Colonic mucosa (tissue), 4 donors: ENCODE measurements at places on chromosomes 11 and 22.

DNA sequence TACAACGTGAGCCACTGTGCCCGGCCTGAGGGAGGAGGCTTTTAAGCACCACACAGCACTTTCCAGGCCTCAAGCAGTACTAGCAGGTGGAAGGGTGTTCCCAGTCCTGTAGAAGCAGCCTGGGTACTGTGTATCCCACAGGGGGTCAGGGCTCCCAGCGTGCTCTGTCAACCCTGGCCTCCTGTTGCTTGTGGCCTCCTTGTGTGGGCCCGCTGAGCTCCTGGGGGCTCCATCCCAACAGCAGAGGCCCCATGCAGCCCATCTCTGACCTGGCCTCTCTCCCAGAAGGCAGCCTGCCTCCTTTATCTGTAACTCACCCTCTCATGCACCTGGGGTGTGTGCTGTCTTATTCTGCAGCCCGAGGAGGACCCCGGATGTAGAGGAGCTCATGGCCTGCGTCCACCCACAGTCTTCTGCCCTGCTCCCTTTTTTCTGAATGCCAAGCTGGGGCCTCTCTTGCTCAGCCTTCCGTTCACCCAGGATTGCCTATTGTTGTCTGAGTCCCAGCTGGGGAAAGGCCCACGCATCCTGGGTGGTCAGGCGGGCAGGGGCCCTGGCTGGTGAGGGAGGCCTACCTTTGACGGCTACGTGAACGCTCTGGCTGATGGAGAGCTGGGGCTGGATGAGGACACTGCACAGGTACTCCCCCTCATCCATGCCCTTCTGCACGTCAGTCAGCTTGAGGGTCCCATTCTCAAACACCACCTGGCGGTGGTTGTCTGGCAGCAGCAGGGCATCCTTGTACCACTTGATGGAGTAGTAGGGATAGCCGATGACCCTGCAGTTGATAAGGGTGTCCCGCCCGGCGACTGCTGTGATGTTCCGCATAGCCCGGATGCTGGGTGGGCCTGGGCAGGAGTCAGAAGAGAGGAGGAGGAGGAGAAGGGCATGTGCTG, 188.5 kb downstream of the CEP164 start:
- H3K4me3 ChIP-seq = no peak overlapping the region
- H3K27me3 ChIP-seq = no peaks in the 10 kb centered on the region
- H3K4me1 ChIP-seq = no peaks in the 10 kb centered on the region

DNA sequence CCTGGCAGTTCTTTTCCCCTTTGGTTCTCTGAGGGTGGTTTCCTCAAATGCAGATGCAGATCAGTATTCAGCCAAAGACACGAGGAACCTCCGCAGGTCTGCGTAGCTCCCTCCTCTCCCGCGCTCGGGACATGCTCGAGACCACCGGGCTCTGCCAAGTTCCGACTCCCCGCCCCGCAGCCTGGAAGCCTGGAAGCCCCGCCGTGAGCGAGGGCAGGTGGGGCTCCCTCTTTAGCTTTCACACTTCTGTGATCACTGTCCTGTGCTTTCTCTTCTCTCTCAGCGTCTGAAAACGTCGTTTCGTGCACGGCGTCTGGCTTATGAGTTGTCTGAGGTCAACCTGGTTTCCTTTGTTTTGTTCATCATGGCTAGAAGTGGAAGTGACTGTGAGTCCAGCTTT, 26.6 kb downstream of the ZBED4 start:
- DNase-seq = no peak
- no peaks in the 10 kb centered on the region for H3K4me1 ChIP-seq
- no peak overlapping the region for H3K4me3 ChIP-seq
- H3K36me3 ChIP-seq = no peaks in the 10 kb centered on the region
- no peaks in the 10 kb centered on the region for H3K27me3 ChIP-seq
- H3K27ac ChIP-seq = no peak overlapping the region

GRCh38 chr11:117361432-117361831, 33.8 kb downstream of the CEP164 start:
- H3K36me3 ChIP-seq = no peaks in the 10 kb centered on the region
- no peak overlapping the region for H3K27ac ChIP-seq
- no peak for DNase-seq
- H3K27me3 ChIP-seq = no peaks in the 10 kb centered on the region
- H3K4me1 ChIP-seq = no peaks in the 10 kb centered on the region
- H3K4me3 ChIP-seq = no peak overlapping the region

DNA sequence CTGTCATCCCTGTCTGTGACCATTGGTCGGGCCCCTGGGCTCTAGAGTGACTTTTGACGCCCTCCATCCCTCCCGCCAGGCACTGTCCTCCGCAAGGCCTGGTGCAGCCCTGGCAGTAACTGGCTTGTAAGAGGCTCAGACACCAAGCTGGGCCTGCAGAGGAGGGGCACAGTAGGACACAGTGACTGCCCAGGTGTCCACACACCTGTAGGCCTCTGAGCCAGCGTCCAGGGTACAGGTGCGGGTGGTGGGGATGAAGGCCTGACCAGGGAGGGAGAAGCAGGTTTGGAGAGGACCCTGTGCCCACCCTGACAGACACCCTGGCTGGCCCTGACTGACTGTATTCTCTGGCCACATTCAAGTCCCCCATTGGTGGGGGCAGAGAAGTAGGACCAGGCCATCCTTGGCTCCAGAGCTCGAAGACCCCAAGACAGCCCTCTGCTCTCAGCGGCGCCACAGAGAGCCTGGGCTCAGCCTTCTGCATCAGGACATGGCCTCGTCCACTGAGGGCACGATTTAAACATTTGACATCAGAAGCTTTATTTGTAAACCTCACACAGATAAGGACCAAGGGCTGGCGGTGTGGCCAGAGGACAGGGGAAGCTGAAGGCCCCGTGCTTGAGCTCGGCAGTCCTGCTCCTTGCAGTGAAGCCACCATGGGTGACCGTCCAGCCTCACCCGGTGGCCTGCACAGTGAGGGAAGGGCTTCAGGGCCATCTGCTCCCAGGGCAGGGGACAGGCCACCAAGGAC, 31.4 kb downstream of the PPIL2 start:
- H3K4me1 ChIP-seq = no peaks in the 10 kb centered on the region
- no peaks in the 10 kb centered on the region for H3K27me3 ChIP-seq
- no peak overlapping the region for H3K27ac ChIP-seq
- no peak overlapping the region for H3K4me3 ChIP-seq
- DNase-seq = no peak

DNA sequence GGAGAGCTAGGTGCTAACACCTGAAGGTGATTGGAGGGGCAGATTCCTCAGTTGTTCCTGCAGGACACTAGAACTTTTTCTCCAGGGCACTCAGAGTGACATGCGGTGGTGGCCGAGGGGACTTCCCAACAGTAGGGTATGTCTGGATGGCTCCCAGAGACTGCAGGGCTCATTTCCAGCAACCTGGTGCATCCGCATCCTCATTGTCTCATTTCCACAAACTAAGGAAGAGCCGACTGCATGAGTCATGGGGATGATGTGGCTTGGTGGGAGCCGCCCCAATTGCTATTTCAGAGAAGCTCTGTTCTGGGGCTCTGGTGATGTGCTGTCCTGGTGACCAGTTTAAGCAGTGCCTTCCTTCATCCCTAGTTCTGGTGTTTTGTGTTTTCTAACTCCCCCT, 2.8 kb upstream of the ROBO4 start:
- no peaks in the 10 kb centered on the region for H3K36me3 ChIP-seq
- no peak overlapping the region for H3K27ac ChIP-seq
- H3K4me1 ChIP-seq = no peaks in the 10 kb centered on the region
- H3K27me3 ChIP-seq = no peaks in the 10 kb centered on the region
- no peak for DNase-seq

DNA sequence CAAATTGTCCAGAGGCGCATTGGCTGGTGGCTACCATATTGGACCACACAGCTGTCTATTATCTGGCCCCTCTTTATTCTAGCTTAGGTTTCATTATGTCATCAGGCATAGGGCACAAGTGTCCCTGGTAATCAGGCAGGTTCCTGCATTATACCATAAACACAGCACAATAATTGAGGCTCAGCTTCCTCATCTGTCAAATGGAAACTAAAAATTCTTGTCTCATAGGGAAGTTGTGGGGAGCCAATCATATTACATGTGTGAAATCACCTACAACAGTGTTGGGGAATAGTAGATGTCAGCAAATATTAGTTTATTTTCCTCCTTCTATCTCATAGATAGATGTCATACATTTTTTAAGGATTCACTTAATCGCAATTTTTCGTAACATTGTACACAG, 231.0 kb upstream of the SORL1-AS1 start:
- no peak for DNase-seq
- no peak overlapping the region for H3K27ac ChIP-seq
- no peak overlapping the region for H3K4me3 ChIP-seq
- H3K4me1 ChIP-seq = no peaks in the 10 kb centered on the region

DNA sequence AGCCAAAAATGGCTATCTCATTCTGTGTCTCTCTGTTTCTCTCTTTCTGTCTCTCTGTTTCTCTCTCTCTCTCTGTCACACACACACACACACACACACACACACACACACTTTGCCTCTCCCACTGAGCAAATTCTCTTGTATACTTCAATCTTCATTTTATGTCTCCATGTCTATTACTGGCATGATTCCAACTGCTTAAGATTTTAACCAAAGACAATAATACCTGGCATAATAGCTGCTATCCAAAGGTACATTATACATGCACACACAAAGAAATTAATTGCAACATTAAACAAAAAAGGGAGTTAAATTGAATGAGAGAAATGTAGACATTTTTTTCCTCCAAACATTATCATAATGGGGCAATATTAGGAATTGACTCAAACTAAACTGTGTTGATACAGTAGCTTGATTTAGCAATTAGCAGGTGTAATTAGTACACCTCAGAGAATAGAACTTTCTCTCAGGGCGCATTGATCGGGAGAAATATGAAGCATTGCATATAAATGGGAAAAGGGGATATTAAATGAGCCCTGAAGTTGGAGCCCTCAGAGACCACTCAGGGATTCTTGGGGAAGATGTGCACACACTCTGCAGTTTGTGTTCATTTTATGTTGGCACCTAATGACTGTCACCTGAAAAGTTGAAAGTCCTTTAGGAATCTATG, 17.4 kb upstream of the SLC1A2 start:
- H3K27ac ChIP-seq = no peak overlapping the region
- H3K4me3 ChIP-seq = no peak overlapping the region
- H3K36me3 ChIP-seq = no peaks in the 10 kb centered on the region

DNA sequence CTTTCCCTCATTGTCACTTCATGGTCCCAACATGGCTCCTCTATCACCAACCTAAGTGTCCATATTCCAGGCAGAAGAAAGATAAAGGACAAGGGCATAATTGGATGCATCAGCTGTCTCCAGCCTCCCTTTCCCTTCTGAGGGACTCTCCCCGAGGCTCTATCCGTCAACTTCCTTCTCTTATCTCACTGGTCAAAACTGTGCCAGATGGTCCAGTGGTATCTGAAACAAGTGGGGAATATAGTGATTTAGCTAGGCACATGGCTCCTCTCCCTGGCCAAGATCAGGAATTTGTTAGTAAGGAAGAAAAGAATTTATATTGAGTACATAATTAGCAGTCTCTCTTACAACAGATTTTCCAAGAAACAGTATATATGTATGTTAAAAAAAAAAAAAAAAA, 12.6 kb upstream of the SPON1 start:
- DNase-seq = no peak
- H3K27ac ChIP-seq = no peak overlapping the region
- H3K4me3 ChIP-seq = no peak overlapping the region
- no peaks in the 10 kb centered on the region for H3K36me3 ChIP-seq

- no peaks in the 10 kb centered on the region for H3K4me1 ChIP-seq
- DNase-seq = no peak
- no peaks in the 10 kb centered on the region for H3K36me3 ChIP-seq
- H3K27ac ChIP-seq = no peak overlapping the region
These were observed 220.9 kb upstream of the PITPNB start for GRCh38 chr22:28139961-28140360.

- no peaks in the 10 kb centered on the region for H3K4me1 ChIP-seq
- no peak overlapping the region for H3K27ac ChIP-seq
- H3K27me3 ChIP-seq = no peaks in the 10 kb centered on the region
- H3K36me3 ChIP-seq = no peaks in the 10 kb centered on the region
These were observed 278 bp downstream of the MMP26 start for GRCh38 chr11:4704790-4705334.

DNA sequence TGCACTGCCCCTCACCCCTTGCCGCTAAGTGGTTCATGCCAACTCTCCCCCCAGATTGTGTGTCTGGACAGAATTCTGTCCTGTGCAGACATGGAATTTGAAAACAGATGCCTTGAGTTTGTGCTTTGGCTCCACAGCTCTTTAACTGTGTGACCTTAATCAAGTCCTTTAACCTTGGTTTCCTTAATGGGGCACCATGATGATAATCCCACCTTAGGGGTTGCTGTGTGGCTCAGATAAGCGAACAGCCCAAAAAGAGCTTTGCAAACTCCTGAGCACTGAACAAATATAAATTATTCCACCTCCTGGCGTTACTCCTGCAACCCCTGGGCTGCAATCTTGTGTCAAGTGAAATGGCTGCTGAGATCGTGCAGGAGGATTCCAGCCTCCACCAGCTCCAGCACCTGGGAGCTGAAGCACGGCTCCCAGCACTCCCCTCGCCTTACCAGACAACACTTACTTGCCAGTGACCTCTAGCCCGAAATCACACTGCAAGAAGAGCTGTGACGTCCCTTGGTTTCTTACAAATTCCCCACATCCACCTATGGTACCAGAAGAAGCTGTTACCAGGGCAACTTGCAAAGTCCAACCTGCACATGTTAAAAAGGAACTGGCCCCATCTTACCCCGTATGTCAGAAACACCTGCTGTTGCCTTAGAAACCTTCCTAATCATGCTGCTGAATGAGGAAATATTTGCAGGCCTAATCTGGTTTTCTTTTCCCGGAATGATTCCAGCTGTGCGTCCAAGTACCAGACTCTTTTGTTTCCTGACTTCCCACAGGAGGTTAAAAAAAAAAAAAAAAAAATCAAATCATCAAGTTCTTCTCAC, 13.2 kb downstream of the VPS37C start:
- H3K27me3 ChIP-seq = no peaks in the 10 kb centered on the region
- no peak overlapping the region for H3K27ac ChIP-seq
- DNase-seq = no peak
- no peak overlapping the region for H3K4me3 ChIP-seq

DNA sequence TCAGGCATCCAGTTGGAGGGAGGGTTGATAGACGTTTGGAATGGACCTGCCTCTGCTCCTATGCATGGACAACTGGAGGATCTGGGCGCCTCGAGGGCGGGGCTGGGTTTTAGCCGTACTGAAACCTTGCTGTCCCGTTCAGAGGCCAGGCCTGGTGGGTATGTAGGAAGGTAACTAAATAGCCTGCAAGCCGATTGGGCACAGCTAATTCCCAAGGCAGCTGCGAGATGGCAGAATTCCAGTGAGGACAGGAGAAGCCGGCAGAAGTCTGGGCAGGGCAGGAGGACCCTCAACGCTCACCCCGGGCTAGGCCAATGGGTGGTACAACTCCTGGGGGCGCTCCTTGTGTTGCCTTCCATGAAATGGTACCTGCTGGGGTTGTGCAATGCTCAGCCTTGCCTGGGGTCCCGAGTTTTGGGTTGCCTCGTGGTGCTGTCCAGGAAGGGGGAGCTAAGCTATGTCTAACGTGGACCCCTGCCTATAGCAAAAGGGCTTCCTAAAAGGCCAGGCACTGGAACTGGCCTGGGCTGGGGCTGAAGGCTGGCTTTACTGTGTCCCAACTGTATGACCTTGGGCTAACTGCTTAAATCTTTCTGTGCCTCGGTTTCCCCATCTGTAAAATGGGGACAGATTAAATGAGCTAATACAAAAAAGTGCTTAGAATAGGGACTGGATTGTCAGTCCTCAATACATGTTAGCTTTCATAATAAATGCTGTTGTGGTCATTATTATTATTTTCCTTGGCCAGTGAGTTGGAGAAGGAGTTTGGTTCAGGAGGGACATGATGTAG, 30.1 kb upstream of the CD82 start:
- DNase-seq = no peak
- H3K4me3 ChIP-seq = no peak overlapping the region
- no peak overlapping the region for H3K27ac ChIP-seq
- no peaks in the 10 kb centered on the region for H3K4me1 ChIP-seq
